Pancreas (tissue), 10 donors: ENCODE measurements at places on chromosomes 6 and 20. TPM values are rescaled to one million over a fixed set of nuclear protein-coding genes. Genes with fewer than 3 reads are reported as not detected.

GRCh38 chr20:38290829-38291814 is 12.8 kb upstream of the BPI start:
- no peaks in the 10 kb centered on the region for H3K36me3 ChIP-seq
- DNase-seq, result no peak
- no peak overlapping the region for H3K4me3 ChIP-seq
- no peaks in the 10 kb centered on the region for H3K4me1 ChIP-seq
- no peaks in the 10 kb centered on the region for H3K27me3 ChIP-seq
- no peak overlapping the region for H3K27ac ChIP-seq

GRCh38 chr6:25913741-25914140 is 16.8 kb downstream of the SLC17A2 start:
- no peak overlapping the region for H3K4me3 ChIP-seq
- H3K27ac ChIP-seq, result no peak overlapping the region
- DNase-seq, result no peak

GRCh38 chr6:2749969-2750600 is 637 bp downstream of the MYLK4 start:
- H3K36me3 ChIP-seq, result no peaks in the 10 kb centered on the region
- no peaks in the 10 kb centered on the region for H3K4me1 ChIP-seq
- H3K27me3 ChIP-seq, result no peaks in the 10 kb centered on the region
- H3K4me3 ChIP-seq, result no peak overlapping the region

- no peak overlapping the region for H3K4me3 ChIP-seq
- no peaks in the 10 kb centered on the region for H3K36me3 ChIP-seq
- H3K27ac ChIP-seq, result no peak overlapping the region
- DNase-seq, result no peak
These were observed 62.7 kb upstream of the SLC2A12 start for GRCh38 chr6:134114918-134115714.

DNA sequence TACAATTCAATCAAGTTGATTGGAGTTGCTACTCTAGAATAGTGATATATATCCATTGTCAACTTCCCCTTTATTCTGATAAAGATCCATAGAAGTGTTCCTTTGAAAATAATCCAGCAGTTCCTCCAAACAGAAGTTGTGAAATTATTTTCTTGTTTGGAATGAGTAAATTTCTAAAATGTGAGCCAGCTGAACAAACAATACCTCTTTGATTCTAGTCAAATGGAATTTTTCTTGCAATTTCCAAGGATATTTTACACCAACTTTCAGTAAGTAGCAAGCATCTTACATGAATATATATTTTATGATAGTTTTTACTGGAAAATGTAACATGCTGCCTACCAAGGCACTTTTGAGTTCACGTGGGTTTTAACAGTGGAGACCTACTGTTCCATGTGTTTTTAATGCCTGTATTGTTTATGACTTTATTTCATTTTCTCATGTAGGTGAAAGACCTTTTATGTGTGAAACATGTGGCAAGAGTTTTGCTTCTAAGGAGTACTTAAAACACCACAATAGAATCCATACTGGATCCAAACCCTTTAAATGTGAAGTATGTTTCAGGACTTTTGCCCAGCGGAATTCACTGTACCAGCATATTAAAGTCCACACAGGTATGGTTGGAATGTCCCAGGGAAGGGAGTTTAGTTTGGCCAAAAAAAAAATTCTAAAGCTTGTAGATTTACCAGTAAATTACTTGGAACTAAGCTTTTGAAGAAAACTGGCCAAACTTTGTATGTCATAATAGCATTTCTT is 6.5 kb downstream of the GZF1 start:
- no peaks in the 10 kb centered on the region for H3K27me3 ChIP-seq
- H3K4me1 ChIP-seq, result peaks cover 17% of the 10 kb centered on the region
- no peaks in the 10 kb centered on the region for H3K36me3 ChIP-seq
- DNase-seq, result no peak
- H3K27ac ChIP-seq, result no peak overlapping the region

The JPH2 gene
- polyA plus RNA-seq, result 0.31 TPM

DNA sequence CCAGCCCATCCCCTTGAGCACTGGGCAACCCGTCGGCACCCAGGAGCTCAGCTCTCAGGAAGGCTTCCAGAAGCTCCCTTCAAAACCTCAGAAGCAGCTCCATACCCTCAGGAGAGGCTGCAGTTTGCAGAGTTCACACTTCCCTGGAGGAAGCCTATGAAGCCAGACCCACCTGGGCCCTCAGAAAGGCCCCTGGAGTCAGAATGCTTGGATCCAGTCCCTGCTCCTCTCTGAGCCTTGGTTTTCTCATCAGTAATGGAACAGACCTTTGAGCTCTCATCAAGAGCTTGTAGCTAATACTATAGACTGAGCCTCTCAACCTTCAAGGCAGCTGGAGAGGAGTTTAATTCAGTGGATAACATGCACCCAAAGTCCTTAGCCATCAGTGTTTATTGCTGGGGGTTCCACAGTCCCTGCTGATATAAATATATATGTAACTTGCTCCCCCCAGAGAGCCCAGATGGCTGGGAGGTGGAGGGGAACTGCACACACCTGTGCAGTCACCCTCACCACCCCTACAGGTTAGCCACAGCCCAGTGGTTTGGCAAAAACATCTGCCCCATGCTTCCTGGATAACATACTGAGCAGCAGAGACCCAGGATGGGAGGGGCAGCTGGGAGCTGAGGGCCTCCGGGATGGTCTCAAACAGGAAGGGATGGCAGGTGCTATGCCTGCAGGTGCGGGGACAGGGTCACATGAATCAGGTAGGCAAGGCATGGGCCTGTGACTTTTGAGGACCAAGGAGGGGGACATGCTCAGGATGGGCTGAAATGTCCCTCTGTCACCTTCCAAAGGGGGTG is 120.1 kb downstream of the SNX5 start:
- H3K27ac ChIP-seq, result no peak overlapping the region
- DNase-seq, result no peak
- H3K4me3 ChIP-seq, result no peak overlapping the region
- peaks cover 3% of the 10 kb centered on the region for H3K4me1 ChIP-seq
- no peaks in the 10 kb centered on the region for H3K36me3 ChIP-seq
- H3K27me3 ChIP-seq, result no peaks in the 10 kb centered on the region

The TRAPPC3L gene
- not detected for polyA plus RNA-seq

- peaks cover 42% of the 10 kb centered on the region for H3K36me3 ChIP-seq
- H3K4me1 ChIP-seq, result peaks cover 4% of the 10 kb centered on the region
- DNase-seq, result no peak
- no peak overlapping the region for H3K4me3 ChIP-seq
- H3K27ac ChIP-seq, result no peak overlapping the region
- no peaks in the 10 kb centered on the region for H3K27me3 ChIP-seq
These were observed 14.9 kb downstream of the DYNLT1 start for GRCh38 chr6:158629367-158630221.

The PRDM13 gene
- polyA plus RNA-seq, result not detected

DNA sequence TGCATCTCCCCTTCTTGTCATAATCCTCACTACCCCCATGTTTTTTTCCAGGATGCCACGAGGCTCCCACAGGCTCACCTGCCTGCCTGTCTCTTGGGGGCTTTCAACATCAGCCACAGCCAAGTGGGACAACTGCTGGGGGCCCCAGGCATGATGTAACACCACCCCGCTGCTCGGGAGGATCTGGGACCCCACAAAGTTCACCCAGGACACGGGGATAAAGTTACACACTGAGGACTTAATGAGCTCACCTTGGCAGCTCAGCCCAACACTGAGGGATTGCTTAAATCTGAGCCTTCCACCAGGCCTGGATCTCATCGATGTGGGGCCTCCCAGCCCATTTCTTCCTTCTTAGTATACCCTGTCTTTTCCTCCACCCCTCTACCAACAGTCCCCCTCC is 56.4 kb upstream of the NNAT start:
- no peaks in the 10 kb centered on the region for H3K27me3 ChIP-seq
- no peak overlapping the region for H3K27ac ChIP-seq
- no peak for DNase-seq

- peaks cover 14% of the 10 kb centered on the region for H3K36me3 ChIP-seq
- H3K27ac ChIP-seq, result peak overlapping the region; percentile 77
- DNase-seq, result no peak
- peak overlapping the region; percentile 87 for H3K4me3 ChIP-seq
- H3K27me3 ChIP-seq, result no peaks in the 10 kb centered on the region
These were observed 623 bp upstream of the MRPS26 start for GRCh38 chr20:3045042-3045815.

DNA sequence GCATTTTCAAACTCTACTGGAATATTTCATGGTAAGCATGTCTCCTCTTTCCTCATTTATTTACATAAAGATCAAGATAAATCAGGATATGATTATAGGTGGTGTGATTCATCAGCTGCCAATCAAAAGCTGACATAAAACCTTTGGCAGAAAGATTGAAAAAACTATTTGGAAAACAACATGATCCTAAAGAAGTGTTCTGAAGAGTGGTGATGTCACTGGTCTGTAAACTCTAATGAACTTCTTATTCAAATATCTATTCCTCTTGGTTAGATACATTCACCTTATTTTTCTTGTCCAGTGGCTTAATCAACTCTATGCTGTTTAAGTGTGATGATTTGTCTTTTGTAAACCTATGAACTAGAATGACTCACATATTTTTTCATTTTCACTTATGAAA is 535.5 kb upstream of the CITED2 start:
- H3K27me3 ChIP-seq, result no peaks in the 10 kb centered on the region
- H3K4me3 ChIP-seq, result no peak overlapping the region
- no peak overlapping the region for H3K27ac ChIP-seq
- H3K4me1 ChIP-seq, result no peaks in the 10 kb centered on the region
- H3K36me3 ChIP-seq, result no peaks in the 10 kb centered on the region

The FGD2 gene
- polyA plus RNA-seq, result 3.2 TPM

The LY6G5C gene
- polyA plus RNA-seq, result 2.4 TPM

DNA sequence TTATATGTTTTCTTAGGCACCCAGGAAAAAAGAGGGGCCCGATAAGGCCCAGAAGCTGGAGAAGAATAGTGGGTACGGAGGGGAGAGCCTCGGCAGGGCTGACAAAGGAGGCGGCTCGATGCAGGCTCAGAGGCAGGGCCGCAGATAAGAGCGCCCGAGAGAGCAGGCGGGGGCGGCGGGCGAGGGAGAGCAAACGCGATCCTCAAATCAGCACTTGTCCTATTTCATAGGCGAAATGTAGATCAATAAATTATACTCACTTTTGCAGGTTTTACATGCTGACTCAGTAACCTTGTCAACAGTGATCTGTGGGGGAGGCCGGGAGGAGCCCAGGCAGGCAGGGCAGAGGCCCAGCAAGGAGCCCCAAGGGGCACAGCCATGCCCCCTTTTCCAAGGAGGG is 42.6 kb downstream of the GRM4 start:
- no peaks in the 10 kb centered on the region for H3K36me3 ChIP-seq
- no peak for DNase-seq
- no peak overlapping the region for H3K4me3 ChIP-seq
- H3K27ac ChIP-seq, result no peak overlapping the region

DNA sequence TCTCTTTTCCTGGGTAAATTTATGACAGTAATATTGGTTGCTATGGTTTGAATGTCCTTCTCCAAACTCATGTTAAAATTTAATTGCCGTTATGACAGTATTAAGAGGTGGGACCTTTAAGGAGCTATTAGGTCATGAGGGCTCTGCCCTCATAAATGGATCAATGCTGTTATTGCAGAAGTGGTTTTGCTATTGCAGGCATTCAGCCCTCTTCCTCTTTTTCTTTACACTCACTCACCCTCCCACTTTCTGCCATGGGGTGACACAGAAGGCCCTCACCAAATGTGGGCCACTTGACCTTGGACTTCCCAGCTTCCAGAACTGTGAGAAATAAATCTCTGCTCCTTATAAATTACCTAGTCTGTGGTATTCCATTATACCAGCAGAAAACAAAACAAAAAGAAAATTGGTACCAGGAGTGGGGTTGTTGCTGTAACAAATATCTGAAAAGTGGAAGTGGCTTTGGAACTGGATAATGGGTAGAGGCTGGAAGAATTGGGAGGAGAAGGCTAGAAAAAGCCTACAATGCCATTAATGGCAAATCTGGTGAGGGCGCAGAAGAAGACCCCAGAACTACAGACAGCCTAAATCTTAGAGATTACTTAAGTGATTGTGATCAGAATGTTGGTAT is 24.8 kb upstream of the IGF2R start:
- H3K36me3 ChIP-seq, result no peaks in the 10 kb centered on the region
- H3K4me1 ChIP-seq, result peaks cover 11% of the 10 kb centered on the region
- no peak for DNase-seq
- H3K27ac ChIP-seq, result no peak overlapping the region
- no peak overlapping the region for H3K4me3 ChIP-seq
- no peaks in the 10 kb centered on the region for H3K27me3 ChIP-seq

The TMEM242 gene
- 5.4 TPM for polyA plus RNA-seq

The PTCHD4 gene
- 0.16 TPM for polyA plus RNA-seq

The DNAJC5 gene
- polyA plus RNA-seq, result 20.1 TPM

The RIMS4 gene
- 0.07 TPM for polyA plus RNA-seq

DNA sequence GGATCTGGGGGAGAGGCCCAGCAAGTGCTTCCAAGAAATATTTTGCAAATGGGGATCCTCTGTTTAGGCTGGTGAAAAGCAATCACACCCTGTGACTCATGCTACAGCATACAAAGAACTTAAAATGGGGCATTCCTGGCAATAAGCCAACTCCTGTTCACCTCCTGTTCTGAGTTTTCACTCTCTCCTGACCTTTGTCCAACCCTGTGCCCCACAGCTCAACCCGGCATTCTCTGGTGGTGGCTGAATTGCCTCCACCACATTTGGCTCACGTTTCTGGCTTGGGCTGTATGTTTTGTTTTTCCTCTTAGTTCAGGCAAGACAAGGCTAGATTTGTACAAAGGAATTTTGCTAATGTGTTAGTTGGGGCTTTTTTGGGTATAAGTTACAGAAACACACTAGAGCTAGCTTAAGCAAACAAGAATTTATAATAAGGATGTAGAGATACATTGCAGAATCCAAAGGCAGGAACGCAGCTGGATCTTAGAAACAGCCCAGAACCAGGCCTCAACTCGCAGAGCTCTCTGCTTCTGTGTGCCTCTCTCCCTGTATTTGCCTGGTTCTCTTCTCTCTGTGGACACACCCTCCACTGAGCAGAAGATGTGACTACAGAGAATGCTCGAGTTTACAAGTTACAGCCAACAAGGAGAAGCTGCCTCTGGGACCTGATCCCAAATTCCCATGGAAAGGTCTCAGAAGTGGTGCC is 9.4 kb downstream of the ABCC10 start:
- peaks cover under 1% of the 10 kb centered on the region for H3K36me3 ChIP-seq
- H3K4me1 ChIP-seq, result no peaks in the 10 kb centered on the region
- peak; percentile 16 for DNase-seq
- no peak overlapping the region for H3K27ac ChIP-seq
- H3K27me3 ChIP-seq, result no peaks in the 10 kb centered on the region

- no peaks in the 10 kb centered on the region for H3K36me3 ChIP-seq
- H3K4me3 ChIP-seq, result no peak overlapping the region
- H3K27me3 ChIP-seq, result no peaks in the 10 kb centered on the region
- no peaks in the 10 kb centered on the region for H3K4me1 ChIP-seq
These were observed 126.7 kb upstream of the MLIP start for GRCh38 chr6:53984581-53984980.

GRCh38 chr6:17486680-17487079 is 93.3 kb downstream of the CAP2 start:
- no peak for DNase-seq
- no peaks in the 10 kb centered on the region for H3K36me3 ChIP-seq
- no peak overlapping the region for H3K4me3 ChIP-seq
- H3K27me3 ChIP-seq, result no peaks in the 10 kb centered on the region
- H3K27ac ChIP-seq, result no peak overlapping the region
